ENCODE measurements at places on chromosomes 2 and 18.

GRCh38 chr2:81984969-81985637 lies 1680.6 kb upstream of the LRRTM1 start:
- no peak for DNase-seq

DNA sequence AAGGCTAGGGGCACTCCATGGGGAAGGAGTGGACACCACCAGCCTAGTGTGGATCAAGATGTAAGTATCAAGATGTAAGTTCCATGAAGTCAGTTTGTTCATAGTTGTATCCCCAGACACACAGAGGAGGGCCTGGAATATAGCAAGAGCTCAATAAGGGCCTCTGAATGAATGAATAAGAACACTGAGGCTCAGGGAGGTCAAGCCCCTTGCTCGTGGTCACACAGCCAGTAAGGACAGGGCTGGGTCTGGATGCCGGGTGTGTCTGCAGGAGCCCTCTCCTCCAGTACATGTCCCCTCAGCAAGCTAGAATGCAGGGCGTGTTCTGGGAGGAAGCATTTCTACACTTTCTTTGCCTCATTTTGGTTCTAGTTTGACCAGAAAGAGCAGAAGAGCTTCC lies 2.9 kb downstream of the RUFY4 start:
- no peak for DNase-seq

DNA sequence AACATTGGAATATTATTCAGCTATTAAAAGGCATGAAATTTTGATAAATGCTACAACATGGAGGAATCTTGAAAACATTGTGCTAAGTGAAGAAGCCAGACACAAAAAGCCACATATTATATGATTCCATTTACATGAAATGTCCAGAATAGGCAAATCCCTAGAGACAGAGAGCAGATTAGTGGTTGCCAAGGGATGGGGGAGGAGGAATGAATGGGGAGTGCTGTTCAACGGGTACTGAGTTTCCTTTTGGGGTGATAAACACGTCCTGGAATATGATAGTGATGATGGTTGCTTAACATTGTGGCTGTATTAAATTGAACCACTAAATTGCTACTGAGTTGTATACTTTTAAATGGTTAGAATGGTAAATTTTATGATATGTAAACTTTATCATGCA lies 8.9 kb upstream of the TWSG1 start:
- DNase-seq = no peak

GRCh38 chr2:122478117-122478516 lies 722.7 kb downstream of the TSN start:
- DNase-seq = no peak

- DNase-seq = no peak
Measured at GRCh38 chr2:219636941-219637841, 9.8 kb downstream of the SLC4A3 start.

GRCh38 chr2:12177455-12178288 lies 431.2 kb downstream of the LPIN1 start:
- peak; percentile 88 for DNase-seq

GRCh38 chr2:62099523-62100175 lies 96.3 kb upstream of the B3GNT2 start:
- DNase-seq = no peak

- no peak for DNase-seq
Measured at GRCh38 chr2:12688091-12688490, 28.6 kb upstream of the TRIB2 start.

DNA sequence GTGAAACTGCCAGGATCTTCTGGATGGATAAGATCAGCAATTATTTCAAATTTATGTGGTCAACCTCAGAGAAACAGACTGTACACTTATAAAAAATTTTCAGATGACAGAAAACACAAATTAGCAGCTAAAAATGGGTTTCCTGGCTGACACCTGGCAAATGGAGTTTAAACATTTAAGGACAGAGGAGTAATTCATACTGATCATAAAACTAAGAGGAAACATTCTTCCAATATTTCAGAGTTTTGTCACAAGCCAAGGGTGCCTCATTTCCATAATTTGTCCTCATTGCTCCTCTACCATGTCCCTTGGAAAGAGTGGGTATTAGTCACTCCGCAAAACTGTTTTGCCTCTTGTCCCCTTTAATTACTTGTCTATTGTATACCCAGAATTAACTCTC lies 70.2 kb downstream of the TMEFF2 start:
- DNase-seq = no peak
